ENCODE measurements at places on chromosomes 6 and 20.

DNA sequence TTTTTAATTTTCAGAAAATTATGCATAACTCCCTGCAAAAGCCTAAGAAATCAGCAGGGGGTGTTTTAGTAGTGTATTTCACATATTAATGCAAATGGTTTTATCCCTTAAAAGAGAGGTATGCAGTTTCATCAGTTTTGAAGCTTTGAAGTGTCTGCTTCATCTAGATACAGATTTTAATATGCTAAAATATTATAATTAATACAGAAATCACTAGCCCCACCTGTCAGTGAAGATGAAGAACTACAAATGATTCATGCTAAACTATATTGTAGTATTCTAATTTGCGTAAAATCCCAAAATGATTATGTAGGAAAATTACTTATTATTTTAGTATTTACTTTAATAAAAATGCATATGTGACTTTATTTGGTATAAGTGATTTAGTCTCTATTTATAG lies 2.9 kb upstream of the TFB1M start:
- DNase-seq, result no peak

DNA sequence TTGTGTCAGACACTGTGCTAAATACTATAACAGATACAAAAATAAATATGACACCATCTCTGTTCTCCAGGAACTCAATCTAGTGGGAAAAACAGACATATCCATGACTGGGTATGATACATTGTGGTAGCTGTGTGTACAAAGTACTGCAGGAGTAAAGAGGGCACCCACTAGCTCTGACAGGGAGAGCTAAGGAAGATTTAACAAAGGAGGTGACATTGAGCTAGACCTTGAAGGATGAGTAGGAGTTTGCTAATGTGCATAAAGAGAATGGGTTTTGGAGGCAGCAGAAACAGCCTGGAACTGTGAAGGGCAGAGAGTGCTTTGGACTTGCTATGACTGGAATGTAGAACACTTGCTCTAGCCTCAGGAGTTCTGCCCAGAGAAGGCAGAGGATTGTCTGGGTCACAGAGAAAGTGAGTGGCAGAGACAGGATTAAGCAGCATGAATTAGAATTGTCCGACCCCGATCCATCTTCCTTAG lies 14.4 kb downstream of the MMP24 start:
- no peak for DNase-seq

GRCh38 chr6:37636116-37636515 lies 61.6 kb downstream of the MDGA1 start:
- no peak for DNase-seq

GRCh38 chr6:168342636-168343035 lies 23.1 kb upstream of the DACT2 start:
- DNase-seq, result no peak

DNA sequence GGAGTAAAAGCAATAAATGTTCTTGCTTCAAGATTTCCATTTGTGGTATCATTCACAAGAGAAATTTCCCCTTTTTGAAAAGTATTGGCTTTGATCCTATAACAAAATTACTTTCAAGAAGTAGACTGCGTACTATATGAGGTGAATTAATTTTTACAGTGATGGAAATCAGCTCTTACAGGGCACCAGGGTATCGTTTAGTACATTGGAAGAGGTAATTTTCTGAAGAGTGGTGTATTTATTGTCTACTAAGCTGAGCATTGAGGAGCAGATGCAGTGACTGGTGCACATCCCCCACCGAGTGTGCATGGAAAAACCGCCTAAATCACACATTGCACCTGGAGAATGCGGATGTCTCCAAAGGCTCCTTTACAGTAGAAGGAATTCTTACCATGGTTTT lies 209.5 kb downstream of the SAMD5 start:
- no peak for DNase-seq
